Activated CD4-positive, alpha-beta T cell treated with anti-CD3 and anti-CD28 coated beads, Interleukin-2, Interleukin-6, amounts not matched to agents 100 ng/mL and 50 ng/mL, durations not matched to agents 16 hours and 8 hours (primary cell): ENCODE measurements at places on chromosomes 16 and 17.
A peak's percentile ranks its signal among the peaks of the same experiment; 100 is the strongest.

- no peak for DNase-seq
Measured at GRCh38 chr17:73800893-73801292, 156.6 kb upstream of the SDK2 start.

- DNase-seq, result no peak
Measured at GRCh38 chr16:67264866-67265265, 14.5 kb upstream of the PLEKHG4 start.

GRCh38 chr17:67139289-67139688, 94.9 kb downstream of the CACNG1 start:
- peak; percentile 26 for DNase-seq

DNA sequence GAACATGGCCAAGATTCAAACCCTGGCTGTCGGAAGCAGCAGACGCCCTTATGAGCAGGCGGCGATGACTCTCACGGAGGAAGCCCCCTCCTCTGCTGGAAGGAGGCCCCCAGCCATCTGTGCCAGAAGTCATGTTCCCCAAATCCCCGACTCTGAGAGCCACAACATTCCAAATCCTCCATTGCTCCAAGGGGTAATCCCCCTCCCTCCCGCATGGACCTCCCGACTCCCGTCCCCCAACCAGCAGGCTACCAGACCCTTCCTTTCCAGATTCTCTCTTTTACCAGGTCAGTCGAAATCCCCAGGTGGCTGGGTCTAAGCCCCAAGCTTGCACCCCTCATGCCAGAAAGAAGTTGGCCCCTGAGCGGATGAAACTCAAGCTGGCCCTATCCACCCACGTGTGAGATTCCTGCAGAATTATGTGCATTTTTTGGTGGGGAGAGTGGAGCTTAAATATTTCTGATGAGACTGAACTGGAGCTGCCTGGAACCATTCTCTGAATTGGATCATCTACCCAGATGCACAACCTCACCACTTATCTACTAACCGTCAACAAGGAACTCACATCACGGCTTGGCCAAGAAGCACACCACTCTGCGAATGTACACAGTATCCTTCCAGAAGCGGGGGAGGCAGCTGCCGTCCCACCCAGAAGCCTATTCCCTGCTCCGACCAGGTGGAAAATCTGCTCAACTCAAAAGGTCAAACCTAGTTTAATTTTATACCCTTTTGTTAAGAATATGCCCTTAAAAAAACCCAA, 283.5 kb downstream of the C16orf95 start:
- DNase-seq, result no peak

- no peak for DNase-seq
Measured at GRCh38 chr17:58414596-58414997, 2.7 kb downstream of the RNF43 start.

DNA sequence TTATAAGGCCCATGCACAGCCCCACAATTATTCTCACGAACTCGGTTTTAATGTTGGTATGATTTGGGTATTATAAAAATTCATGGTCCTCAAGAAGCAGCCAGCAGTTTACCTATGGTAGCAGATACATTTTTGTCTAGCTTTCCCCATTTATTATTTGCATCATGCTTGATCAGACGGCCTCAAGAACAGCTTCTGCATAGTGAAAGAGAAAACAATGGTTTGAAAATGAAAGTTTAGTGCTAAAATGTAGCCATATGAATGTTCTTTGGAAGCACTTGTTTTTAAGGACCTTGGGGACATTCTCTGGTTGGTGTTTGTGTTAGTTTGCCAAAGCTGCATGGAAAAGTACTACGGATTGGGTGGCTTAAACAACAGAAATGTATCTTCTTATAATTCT, 72.4 kb upstream of the CPHXL start:
- no peak for DNase-seq

DNA sequence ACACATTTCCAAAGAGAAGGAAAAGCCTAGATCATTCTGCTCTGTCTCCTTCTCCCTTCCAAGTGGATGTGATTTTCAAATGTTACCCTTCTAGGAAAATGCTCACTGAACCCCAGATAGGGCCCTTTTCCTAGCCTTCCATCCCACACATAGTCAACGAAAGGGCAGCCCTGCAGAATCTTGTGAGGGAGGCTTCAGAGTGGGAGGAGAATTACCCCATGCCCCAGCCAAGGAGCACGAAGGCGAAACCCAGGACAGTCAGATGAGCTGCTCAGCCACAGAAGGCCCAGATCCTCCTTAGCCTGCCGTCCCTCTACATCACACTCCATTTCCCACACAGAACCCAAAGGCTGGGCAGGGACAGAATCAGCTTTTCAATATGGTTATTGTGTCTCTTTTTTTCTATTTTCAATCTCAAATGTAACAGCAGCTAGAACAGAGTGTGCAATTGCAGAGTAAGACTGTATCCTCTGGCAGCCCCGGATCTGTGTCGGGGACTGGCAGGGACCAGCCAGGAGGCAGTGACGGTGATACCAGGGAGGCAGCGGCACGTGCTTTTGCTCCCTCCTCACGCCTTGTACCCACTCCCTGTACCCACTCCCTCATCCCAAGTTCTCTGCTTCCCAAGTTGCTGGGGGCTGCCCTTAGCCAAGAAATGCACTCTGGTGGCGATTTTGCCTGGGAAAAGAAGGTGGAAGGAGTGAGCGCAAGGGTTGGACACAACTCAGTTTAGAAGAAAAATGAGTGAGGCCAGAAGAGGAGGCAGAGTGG, 3.7 kb upstream of the SDK2 start:
- no peak for DNase-seq

GRCh38 chr17:78839762-78840529, 668 bp downstream of the USP36 start:
- peak; percentile 40 for DNase-seq

- DNase-seq, result no peak
Measured at GRCh38 chr17:77681861-77682260, 276.6 kb upstream of the TNRC6C start.

GRCh38 chr17:41684035-41684434, 4.7 kb upstream of the EIF1 start:
- DNase-seq, result no peak

GRCh38 chr17:58536542-58536941, 22.1 kb upstream of the MTMR4 start:
- DNase-seq, result no peak

GRCh38 chr17:40854175-40854814, 12.7 kb downstream of the KRT12 start:
- DNase-seq, result peak; percentile 6

GRCh38 chr16:11576427-11577289, 10.1 kb downstream of the LITAF start:
- DNase-seq, result no peak

DNA sequence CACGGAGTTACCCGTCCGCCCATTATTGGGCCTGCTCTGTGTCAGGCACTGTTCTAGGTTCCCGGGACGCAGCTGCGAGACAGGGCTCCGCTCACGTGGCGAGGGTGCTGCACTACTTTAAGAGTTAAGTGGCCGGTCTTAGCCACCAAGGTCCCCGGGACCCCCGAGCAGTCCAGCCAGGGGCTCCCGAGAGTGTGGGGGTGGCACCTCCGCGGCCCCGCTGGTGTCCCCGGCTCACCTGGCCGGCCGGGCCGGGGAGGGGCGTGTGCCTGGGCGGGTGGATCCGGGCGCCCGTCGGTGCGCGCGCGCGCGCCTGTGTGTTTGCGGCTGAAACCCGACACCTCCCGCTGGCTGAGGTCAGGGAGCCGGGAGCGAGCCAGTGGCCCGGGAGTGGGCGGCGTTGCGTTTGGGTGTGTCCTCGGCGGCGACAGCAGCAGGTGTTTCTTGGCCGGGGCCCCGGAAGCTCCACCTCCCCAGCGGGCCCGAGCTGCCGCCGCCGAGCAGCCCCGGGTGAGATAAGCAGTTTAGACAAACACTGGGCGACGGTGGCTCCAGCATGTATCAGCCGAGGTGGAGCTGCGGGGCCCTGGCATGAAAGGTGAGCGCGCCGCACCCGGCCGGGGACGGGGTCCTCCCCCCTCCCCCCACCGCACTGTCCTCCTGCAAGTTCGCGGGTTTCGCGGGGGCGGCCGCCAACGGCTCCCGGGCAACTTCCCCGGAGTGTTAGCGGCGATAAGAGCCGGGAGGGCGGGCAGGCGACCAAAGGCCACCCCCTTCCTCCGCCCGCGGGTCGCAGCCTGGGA, at the start of gene GSE1:
TSS of gene GSE1 (plus strand) at position 522 of the 803 bp plus-strand sequence. CDS start at position 592, 70 bp downstream.
- peak; percentile 75 for DNase-seq

DNA sequence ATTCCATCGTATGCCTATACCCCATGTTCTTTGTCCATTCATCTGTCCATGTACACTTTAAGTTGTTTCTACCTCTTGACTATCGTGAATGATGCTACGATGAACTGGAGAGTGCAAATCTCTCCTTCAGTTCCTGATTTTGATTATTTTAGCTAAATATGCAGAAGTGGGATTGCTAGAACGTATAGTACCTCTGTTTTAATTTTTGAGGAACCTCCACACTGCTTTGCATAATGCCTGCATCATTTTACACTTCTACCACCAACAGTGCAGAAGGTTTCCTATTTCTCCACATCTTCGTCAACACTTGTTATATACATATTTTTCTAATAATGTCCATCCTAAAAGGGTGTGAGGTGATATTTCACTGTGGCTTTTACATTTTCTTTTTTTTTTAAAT, 43.9 kb downstream of the SDR42E1 start:
- no peak for DNase-seq

- no peak for DNase-seq
Measured at GRCh38 chr17:11999696-12000095, 2.4 kb upstream of the ZNF18 start.

DNA sequence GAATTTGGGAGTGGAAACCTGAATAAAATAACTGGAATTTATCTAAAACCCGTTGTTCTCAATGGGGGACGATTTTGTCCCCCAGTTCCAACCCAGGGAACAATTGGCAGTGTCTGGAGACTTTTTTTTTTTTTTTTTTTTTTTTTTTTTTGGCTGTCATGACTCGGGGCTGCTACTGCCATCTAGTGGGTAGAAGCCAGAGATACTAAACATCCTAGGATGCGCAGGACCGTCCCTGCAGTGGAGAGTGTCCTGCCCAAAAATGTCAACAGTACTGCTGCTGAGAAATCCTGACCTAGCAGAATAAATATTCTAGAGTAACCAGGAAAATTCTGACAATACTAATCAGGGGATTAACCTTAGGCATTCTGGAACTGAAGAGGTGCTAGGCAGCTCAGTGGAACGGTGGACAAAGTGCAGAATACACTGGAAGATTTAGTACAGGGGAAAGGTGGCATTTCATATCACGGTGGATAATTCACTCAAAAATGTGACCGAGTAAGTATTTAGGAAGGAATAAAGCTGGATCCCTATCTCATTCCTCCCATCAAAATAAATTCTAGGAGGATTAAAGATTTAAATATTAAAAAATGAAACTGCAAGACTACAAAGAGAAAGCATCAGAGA, 107.6 kb downstream of the SPECC1 start:
- DNase-seq, result peak; percentile 72

DNA sequence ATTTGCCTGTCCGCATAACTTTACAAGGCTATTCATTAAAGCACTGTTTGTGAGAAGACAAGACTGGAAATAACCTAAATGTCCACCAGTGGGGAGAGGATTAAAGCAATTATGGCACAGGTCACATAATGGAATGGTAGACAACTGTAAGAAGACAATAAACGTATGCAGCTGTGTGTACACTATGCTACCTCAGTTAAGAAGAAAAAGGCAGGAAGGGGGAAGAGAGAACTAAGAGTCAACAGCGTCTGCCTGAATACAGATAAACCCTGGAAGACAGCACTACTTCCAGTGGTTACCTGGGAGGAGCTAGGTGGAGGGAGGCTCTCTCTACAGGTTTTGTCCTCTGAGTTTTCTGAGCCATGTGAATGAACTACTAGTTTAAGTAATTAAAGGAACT, 15.3 kb downstream of the CREBBP start:
- no peak for DNase-seq

DNA sequence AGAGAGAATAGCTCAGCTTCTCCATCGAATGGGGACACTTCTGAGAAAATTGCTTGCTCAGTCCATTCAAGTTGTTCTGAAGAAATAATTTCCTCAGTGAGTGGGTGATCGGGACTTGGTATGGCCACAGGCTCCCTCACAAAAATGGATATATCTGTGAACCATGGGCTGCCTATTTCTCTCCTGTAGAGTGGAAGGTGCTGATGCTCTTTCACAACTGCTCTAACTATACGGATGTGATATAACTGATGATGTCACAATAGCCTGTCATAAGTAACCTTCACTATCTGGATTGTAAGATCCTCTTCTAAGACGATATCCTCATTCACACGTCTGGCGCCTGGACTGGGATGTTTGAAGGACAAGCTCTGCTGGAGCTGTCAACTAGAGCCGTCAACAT, 4.7 kb upstream of the CCL18 start:
- no peak for DNase-seq

DNA sequence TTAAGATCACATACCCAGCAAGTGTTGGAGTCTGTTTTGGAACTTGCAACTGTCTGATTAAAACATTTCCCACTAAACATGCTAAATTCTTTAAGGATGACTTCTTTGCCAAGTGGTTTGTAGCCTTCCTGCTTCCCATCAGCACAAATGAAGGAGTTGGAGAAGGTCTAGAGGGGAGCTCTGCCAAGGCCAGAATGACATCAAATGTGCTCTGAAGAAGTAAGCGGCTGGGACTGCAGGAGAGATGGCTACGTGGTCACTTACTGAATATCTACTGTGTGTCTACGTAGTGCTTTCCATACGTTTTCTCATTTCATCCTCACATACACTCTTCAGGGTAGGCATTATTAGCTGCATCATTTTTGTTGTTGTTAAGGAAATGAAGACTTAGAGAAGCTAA, 135.7 kb upstream of the NLRP1 start:
- no peak for DNase-seq

DNA sequence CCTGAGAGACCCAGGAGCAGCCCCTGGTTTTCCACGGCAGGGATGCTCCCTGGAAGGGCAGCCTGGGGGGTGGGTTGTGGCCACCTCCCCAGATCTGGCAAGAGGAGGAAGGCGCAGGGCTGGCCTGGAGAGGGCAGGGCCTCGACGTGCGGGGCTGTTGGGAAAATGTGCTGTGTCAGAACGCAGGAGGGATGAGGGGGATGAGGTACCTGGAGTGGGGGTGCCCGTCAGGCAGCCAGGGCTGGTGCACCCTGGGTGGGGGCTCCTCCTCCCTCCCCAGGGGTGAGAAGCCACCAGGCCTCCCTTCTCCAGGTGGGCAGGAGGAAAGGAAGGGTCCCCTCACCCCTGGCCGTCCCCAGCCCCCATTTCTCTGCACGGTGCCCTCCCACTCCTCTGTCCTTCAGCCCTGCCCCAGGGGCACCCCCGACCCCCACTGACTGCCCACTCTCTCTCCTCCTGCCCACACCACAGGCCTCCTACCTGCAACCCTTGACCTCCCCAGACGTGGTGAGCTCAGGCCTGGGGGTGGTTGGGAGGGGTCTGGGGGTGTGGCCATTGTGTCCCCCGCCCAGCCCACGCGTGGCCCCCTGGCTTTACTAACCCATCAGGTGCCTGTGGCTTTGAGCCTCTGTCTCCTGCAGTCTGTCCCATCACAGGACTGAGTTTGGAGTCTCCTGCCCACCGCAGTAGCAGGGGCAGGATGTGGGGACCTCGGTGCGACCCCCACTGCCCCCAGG, 39.6 kb downstream of the BAHCC1 start:
- no peak for DNase-seq
